ENCODE measurements at places on chromosomes 16 and 17. TPM values are rescaled to one million over a fixed set of nuclear protein-coding genes. Genes with fewer than 3 reads are reported as not detected.
A peak's percentile ranks its signal among the peaks of the same experiment; 100 is the strongest.

- H3K4me3 ChIP-seq, result no peak overlapping the region
- no peaks in the 10 kb centered on the region for H3K27me3 ChIP-seq
- H3K4me1 ChIP-seq, result peaks cover 15% of the 10 kb centered on the region
- DNase-seq, result no peak
- no peak overlapping the region for H3K27ac ChIP-seq
- H3K36me3 ChIP-seq, result no peaks in the 10 kb centered on the region
Measured at GRCh38 chr17:74373838-74374606, 6.7 kb downstream of the GPR142 start.

GRCh38 chr17:76547183-76547641 is 7.4 kb downstream of the PRCD start:
- peak; percentile 73 for DNase-seq
- H3K27me3 ChIP-seq, result no peaks in the 10 kb centered on the region
- no peak overlapping the region for H3K4me3 ChIP-seq
- no peaks in the 10 kb centered on the region for H3K36me3 ChIP-seq

NPIPB9 gene
- not detected for polyA plus RNA-seq

KRTAP3-1 gene
- not detected for polyA plus RNA-seq

DNA sequence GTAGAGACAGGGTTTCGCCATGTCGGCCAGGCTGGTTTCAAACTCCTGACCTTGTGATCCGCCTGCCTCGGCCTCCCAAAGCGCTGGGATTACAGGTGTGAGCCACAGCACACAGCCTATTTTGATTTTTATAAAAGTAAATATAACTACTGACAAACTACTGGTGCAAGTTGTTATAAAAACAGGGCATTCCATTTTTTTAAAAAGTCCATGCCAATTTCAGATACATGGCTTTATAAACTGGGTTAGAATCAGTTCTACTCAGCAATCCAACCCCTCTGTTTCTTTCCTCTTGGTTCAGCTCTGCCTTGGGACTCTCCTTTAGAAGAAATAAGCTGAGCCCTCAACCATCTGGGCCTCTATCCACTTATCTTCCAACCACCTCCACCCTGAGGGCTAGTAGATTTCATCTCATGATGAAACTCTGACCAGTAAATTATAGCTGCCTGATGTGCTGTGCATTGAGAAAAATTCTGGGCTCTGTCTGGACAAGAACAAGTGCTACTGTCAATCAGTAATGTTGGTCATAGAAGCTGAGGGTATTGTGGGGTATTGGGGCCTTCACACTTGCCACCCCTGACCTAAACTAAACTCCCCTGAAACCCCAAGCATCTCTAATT is 10.2 kb downstream of the RANBP10 start:
- H3K4me3 ChIP-seq, result no peak overlapping the region
- H3K4me1 ChIP-seq, result peaks cover 44% of the 10 kb centered on the region
- DNase-seq, result no peak

- peaks cover 21% of the 10 kb centered on the region for H3K4me1 ChIP-seq
- H3K27me3 ChIP-seq, result no peaks in the 10 kb centered on the region
- H3K36me3 ChIP-seq, result no peaks in the 10 kb centered on the region
- no peak overlapping the region for H3K27ac ChIP-seq
- H3K4me3 ChIP-seq, result peak overlapping the region; percentile 97
Measured at GRCh38 chr16:88809676-88810165, 2.0 kb downstream of the APRT start.

DNA sequence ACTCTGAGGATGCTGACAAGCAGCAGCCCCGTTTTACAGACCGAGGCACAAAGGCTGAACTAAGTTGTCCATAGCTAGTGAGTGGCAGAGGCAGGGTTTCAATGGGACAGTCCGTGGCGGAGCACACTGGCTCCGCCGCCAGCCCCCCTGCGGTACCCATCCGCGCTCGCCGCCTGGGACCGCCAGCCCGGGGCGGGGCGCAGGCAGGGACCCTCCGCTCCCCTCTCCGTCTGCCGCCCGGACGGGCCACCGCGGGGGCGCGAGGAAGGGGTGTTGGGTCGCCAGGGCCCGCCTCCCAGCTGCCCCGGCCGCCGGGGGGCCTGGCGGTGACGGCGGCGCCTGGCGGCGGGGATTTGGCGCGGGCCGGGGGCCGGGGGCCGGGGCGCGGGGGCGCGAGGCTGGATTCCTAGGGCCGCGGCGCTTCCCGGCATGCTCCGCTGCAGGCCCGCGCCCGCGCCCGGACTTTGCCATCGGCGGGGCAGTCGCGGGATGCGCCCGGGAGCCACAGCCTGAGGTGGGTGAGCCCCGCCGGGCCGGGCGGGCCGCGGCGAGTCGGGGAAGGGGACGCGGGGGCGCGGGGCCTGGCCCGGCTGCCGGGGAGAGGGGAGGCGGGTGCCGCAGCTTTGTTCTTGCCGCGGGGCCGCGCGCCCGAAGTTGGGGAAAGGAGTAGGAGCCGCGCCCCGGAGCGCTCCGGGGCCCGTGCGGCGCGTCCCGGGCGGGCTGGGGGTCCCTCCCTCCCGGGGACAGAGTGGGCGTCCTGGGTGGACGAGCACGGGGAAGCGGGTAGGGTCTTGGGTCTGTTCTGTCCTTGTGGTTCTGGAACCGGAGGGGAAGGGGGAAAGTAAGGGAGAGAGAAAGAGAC is at the start of gene TMEM98:
TSS of gene TMEM98 (plus strand) at position 430 of the 862 bp plus-strand sequence. CDS start 3,376 bp downstream, outside the sequence.
- no peaks in the 10 kb centered on the region for H3K36me3 ChIP-seq
- H3K4me3 ChIP-seq, result peak within 1 kb of the TSS; percentile 41
- DNase-seq, result peak; percentile 11

- no peak overlapping the region for H3K4me3 ChIP-seq
- no peaks in the 10 kb centered on the region for H3K4me1 ChIP-seq
- H3K36me3 ChIP-seq, result peaks cover 7% of the 10 kb centered on the region
- no peak overlapping the region for H3K27ac ChIP-seq
Measured at GRCh38 chr16:3564130-3564888, 12.9 kb downstream of the NLRC3 start.

DNA sequence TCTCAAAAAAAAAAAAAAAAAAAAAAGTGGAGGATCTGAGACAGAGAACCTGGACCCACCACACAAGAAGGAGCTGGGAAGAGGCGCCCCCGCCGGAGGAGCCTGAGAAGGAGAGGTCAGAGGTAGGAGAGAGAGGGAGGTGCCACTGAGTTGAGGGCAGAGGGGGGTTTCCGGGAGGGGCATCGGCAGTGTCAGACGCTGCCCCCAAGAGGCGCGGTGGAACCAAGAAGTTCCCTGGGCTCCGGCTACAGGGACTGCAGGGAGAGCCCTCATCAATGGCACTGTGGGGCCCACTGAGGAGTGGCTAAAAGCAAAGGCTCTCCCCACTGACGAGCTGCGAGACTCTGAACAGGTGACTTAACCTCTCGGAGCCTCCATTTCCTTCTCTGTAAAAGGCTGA is 4.2 kb downstream of the CCDC42 start:
- H3K27ac ChIP-seq, result peak overlapping the region; percentile 84
- no peaks in the 10 kb centered on the region for H3K27me3 ChIP-seq
- DNase-seq, result peak; percentile 63
- no peaks in the 10 kb centered on the region for H3K36me3 ChIP-seq
- peaks cover 17% of the 10 kb centered on the region for H3K4me1 ChIP-seq
- peak overlapping the region; percentile 82 for H3K4me3 ChIP-seq

ZNF232 gene
- polyA plus RNA-seq, result 10.0 TPM

- no peak overlapping the region for H3K27ac ChIP-seq
- DNase-seq, result no peak
- peaks cover 5% of the 10 kb centered on the region for H3K4me1 ChIP-seq
- H3K27me3 ChIP-seq, result no peaks in the 10 kb centered on the region
- H3K4me3 ChIP-seq, result no peak overlapping the region
- no peaks in the 10 kb centered on the region for H3K36me3 ChIP-seq
Measured at GRCh38 chr16:89999831-90000574, 19.3 kb downstream of the DBNDD1 start.

RAMP2 gene
- polyA plus RNA-seq, result not detected

GRCh38 chr17:44273607-44274006 is 5.7 kb upstream of the SLC4A1 start:
- DNase-seq, result no peak
- no peaks in the 10 kb centered on the region for H3K36me3 ChIP-seq
- no peak overlapping the region for H3K4me3 ChIP-seq

- no peaks in the 10 kb centered on the region for H3K4me1 ChIP-seq
- no peak for DNase-seq
- no peak overlapping the region for H3K27ac ChIP-seq
- H3K36me3 ChIP-seq, result no peaks in the 10 kb centered on the region
Measured at GRCh38 chr17:14372905-14373613, 72.2 kb downstream of the HS3ST3B1 start.

- H3K4me3 ChIP-seq, result no peak overlapping the region
- H3K36me3 ChIP-seq, result no peaks in the 10 kb centered on the region
- peak overlapping the region; percentile 47 for H3K27ac ChIP-seq
- no peak for DNase-seq
- no peaks in the 10 kb centered on the region for H3K27me3 ChIP-seq
- H3K4me1 ChIP-seq, result peaks cover 36% of the 10 kb centered on the region
Measured at GRCh38 chr17:76667786-76668453, 24.4 kb upstream of the ST6GALNAC1 start.

LLGL2 gene
- 15.0 TPM for polyA plus RNA-seq

TP53I13 gene
- 25.5 TPM for polyA plus RNA-seq

- no peak overlapping the region for H3K27ac ChIP-seq
- DNase-seq, result no peak
- no peaks in the 10 kb centered on the region for H3K27me3 ChIP-seq
Measured at GRCh38 chr16:64773638-64774037, 348.2 kb downstream of the CDH11 start.

- H3K27me3 ChIP-seq, result no peaks in the 10 kb centered on the region
- peak; percentile 18 for DNase-seq
- peaks cover 3% of the 10 kb centered on the region for H3K36me3 ChIP-seq
- peak overlapping the region; percentile 95 for H3K27ac ChIP-seq
- H3K4me3 ChIP-seq, result peak overlapping the region; percentile 92
- H3K4me1 ChIP-seq, result peaks cover 67% of the 10 kb centered on the region
Measured at GRCh38 chr16:11585460-11586377, 1.0 kb downstream of the LITAF start.

DNA sequence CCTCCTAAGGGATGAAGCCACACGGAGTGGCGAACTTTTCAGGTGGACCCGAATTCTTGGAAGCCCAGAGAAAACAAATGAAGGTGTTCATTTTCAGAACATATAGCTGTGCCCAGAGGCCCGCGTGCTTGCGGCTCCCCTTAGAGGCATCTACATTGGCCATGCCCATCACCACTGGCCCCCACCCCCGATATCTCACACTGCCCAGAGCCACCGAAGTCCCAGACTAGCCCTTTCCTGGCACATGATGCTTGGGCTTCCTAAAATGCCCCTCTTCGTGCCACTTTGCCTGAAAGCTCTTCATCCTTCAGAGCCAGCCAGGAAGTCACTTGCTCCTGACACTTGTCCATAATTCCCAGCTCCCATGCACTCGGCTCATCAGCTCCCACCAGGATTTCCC is 2.1 kb upstream of the HEXIM1 start:
- H3K27me3 ChIP-seq, result no peaks in the 10 kb centered on the region
- no peak for DNase-seq
- H3K4me3 ChIP-seq, result peak overlapping the region; percentile 93

- no peak for DNase-seq
- peaks cover 5% of the 10 kb centered on the region for H3K36me3 ChIP-seq
- H3K4me3 ChIP-seq, result no peak overlapping the region
Measured at GRCh38 chr17:16273499-16273898, 56.5 kb downstream of the PIGL start.

GRCh38 chr17:54903375-54903774 is 2.7 kb downstream of the TOM1L1 start:
- H3K4me1 ChIP-seq, result peaks cover 2% of the 10 kb centered on the region
- no peak overlapping the region for H3K27ac ChIP-seq
- H3K27me3 ChIP-seq, result peaks cover 23% of the 10 kb centered on the region
- no peaks in the 10 kb centered on the region for H3K36me3 ChIP-seq

LGALS9 gene
- polyA plus RNA-seq, result 4.5 TPM

- H3K27ac ChIP-seq, result no peak overlapping the region
- H3K36me3 ChIP-seq, result no peaks in the 10 kb centered on the region
- no peaks in the 10 kb centered on the region for H3K27me3 ChIP-seq
- H3K4me1 ChIP-seq, result peaks cover 6% of the 10 kb centered on the region
- H3K4me3 ChIP-seq, result peak overlapping the region; percentile 30
Measured at GRCh38 chr17:76982408-76983074, 114.3 kb downstream of the MGAT5B start.

ARHGDIG gene
- not detected for polyA plus RNA-seq

SMCR8 gene
- polyA plus RNA-seq, result 5.3 TPM

GRCh38 chr16:17515421-17516210 is 44.9 kb upstream of the XYLT1 start:
- no peak for DNase-seq
- peaks cover 12% of the 10 kb centered on the region for H3K27me3 ChIP-seq
- H3K27ac ChIP-seq, result no peak overlapping the region
- H3K4me3 ChIP-seq, result no peak overlapping the region
- H3K36me3 ChIP-seq, result no peaks in the 10 kb centered on the region

DNA sequence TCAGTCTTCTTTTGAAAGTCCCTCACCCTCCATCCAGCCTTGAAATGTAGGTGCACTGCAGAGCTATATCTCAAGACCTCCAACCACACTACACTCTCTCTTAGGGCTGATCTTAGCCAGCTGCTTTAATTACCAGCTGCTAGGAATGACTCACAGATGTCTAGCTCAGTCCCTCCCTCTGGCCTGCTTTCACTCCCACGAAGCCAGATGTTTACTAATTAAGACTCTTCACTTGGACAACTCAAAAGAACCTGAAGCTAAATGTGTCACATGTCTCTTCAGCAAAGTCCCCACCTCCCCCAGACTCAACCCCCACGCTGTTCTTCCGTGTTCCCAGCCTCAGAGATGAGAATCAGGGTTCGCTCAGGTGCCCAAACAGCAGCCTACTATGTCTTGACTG is 2.6 kb downstream of the GTF3C1 start:
- H3K27ac ChIP-seq, result peak overlapping the region; percentile 48
- no peaks in the 10 kb centered on the region for H3K27me3 ChIP-seq
- H3K36me3 ChIP-seq, result no peaks in the 10 kb centered on the region
- H3K4me1 ChIP-seq, result peaks cover 44% of the 10 kb centered on the region
- DNase-seq, result no peak
- H3K4me3 ChIP-seq, result peak overlapping the region; percentile 13

RHBDL3 gene
- polyA plus RNA-seq, result not detected

CBX2 gene
- polyA plus RNA-seq, result 0.16 TPM

CFAP97D1 gene
- polyA plus RNA-seq, result not detected

RAB26 gene
- polyA plus RNA-seq, result 1.2 TPM

DNA sequence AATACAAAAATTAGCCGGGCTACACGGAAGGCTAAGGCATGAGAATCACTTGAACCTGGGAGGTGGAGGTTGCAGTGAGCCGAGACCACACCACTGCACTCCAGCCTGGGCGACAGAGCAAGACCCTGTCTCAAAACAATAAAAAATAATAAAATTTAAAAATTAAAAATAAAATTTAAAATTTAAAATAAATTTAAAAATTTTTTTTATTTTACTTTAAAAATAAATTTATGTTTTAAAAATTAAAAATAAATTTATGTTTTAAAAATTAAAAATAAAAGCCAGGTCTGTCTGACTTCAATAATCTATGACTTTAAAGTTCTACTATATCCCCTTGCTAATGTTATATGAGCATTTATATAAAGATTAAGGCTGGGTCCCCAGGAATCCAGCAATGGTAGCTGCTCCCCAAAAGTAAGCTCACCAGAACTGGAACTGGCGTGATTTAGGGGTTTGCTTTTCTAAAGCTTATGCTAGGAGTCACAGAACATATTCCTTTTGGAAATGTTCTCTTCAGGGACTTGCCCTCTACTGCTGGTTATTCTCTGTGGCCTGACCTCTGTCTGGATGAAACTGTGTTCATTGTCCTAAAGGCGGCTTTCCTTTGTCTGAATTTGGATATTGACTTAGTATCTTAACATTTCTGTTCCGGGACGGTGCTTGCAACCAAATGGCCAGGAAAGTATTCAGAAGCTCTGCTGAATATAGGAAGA is 140.2 kb upstream of the NOL11 start:
- no peak for DNase-seq
- no peaks in the 10 kb centered on the region for H3K27me3 ChIP-seq
- no peaks in the 10 kb centered on the region for H3K36me3 ChIP-seq
- no peak overlapping the region for H3K4me3 ChIP-seq
- no peak overlapping the region for H3K27ac ChIP-seq

P2RX1 gene
- not detected for polyA plus RNA-seq

All from naive thymus-derived CD8-positive, alpha-beta T cell (primary cell).